Activated T-cell treated with anti-CD3 and anti-CD28 coated beads, Interleukin-2, amount 50 U/mL, for 24 hours (primary cell): ENCODE measurements at places on chromosomes 7 and 10.

- no peak for DNase-seq
Measured at GRCh38 chr7:23216021-23216420, 30.6 kb upstream of the GPNMB start.

DNA sequence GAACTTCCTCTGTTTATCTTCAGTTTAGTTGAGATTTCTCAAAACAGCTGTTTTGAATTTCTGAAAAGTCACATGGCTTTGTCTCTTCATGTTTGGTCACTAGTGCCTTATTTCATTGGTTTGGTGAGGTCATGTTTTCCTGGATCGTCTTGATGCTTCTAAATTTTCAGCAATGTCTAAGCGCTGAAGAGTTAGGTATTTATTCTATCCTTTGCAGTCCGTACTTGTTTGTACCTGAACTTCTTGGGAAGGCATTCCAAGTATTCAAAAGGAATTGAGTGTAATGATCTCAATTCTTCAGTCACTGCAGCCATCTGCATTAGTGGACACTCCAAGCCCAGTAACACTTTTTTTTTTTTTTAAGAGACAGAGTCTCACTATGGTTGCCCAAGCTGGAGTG lies 67.7 kb downstream of the HERC4 start:
- DNase-seq = no peak

GRCh38 chr10:8705415-8705814 lies 650.9 kb downstream of the GATA3 start:
- DNase-seq = no peak

DNA sequence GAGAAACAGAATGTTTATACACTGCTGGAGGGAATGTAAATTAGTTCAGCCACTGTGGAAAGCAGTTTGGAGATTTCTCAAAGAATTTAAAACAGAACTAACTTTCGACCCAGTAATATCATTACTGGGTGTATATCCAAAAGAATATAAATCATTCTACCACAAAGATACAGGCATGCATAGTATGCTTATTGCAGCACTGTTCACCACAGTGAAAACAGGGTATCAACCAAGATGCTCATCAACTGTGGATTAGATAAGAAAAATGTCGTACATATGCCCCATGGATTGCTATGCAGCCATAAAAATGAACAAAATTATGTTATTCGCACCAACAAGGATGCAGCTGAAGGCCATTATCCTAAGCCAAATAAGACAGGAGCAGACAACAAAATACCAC lies 343.1 kb upstream of the KCND2 start:
- DNase-seq = no peak

- peak; percentile 62 for DNase-seq
Measured at GRCh38 chr7:150742286-150742968, 5.2 kb downstream of the GIMAP5 start.

GRCh38 chr7:133703547-133703946 lies 423.6 kb upstream of the LRGUK start:
- no peak for DNase-seq

- DNase-seq = no peak
Measured at GRCh38 chr10:49572594-49573114, 33.7 kb upstream of the ERCC6 start.

DNA sequence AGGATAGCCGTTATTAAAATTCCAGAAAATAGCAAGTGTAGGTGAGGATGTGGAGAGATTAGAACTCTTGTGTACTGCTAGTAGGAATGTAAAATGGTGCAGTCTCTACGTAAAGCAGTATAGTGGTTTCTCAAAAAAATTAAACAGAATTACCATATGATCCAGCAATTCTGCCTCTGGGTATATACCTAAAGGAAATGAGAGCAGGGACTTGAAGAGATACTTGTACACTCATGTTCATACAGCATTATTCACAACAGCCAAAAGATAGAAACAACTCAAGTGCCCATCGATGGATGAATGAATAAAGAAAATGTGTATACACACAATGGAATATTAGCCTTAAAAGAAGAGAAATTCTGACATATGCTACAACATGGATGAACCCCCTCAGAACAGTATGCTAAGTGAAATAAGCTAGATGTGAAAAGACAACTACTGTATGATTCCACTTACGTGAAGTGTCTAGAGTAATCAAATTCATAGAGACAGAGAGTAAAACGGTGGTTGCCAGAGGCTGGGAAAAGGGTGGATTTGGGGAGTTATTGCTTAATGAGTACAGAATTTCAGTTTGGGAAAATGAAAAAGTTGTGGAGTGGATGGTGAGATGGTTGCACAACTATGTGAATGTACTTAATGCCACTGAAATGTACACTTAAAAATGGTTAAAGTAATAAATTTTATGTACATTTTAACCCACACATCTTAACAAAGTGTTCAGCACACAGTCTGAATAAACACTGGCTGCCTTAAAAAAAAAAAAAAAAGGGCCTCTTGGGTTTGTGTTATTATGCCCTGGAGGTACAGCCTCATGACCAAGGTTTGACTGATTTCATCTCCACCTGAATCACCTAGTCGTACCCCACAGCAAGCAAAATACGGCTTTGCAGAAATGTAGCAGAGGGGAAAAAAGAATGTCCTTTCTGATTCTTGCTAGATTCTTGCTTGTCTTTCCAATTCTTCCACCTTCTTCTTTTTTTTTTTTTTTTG lies 26.2 kb downstream of the BUB3 start:
- DNase-seq = no peak

- no peak for DNase-seq
Measured at GRCh38 chr10:46534828-46535524, 21.5 kb downstream of the GPRIN2 start.

- no peak for DNase-seq
Measured at GRCh38 chr7:155710530-155710929, 66.1 kb downstream of the RBM33 start.
